ENCODE measurements at places on chromosomes 7 and 10. TPM values are rescaled to one million over a fixed set of nuclear protein-coding genes. Genes with fewer than 3 reads are reported as not detected.
A peak's percentile ranks its signal among the peaks of the same experiment; 100 is the strongest.

DNA sequence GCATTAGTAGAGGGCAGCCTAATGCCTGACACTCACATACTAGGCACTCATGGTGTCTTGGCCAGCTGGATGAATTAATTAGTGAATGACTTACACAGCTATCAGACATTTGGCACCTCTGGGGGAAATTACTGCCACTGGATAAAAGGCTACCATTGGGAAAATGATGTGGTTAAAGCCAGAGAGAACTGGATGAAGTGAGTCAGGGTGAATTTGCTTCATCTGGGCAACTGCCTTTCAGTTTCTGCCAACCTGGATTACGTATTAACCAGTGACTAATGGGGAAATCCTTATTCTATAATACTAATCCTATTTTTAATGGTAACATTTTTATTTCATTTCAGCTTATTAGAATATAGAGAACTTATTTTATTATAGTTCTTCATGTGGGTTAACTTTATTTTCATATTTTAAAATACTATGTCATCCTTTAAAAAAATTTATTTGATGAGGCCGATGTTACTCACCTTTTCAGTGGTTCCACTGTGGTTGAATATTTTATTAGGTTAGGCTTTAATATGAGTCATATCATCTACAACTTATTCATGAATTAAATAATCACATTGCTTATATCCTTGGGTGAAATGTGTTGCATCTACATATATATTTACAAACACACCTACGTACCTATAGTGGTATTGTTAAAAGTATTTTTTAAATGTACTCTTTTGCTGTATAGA is 85.6 kb upstream of the CAPZA2 start:
- H3K27ac ChIP-seq = no peak overlapping the region
- no peak overlapping the region for H3K4me3 ChIP-seq

Gene DKK1
- not detected for total RNA-seq

Gene PTTG1IP2
- total RNA-seq = not detected

DNA sequence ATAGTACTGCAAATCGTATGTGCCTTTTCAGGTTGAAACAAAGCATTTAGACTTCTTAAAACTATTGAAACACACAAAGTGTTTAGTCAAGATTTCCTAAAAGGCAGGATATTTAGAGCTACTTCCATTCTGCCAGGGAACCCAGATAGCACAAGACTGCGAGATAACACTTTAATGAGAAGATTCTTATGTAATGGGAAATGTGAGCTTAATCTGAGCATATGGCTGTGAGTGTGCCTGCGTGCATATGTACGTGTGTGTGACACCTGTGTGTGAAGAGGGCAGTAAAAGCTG is 14.3 kb upstream of the JCAD start:
- no peak for DNase-seq
- H3K4me1 ChIP-seq = no peaks in the 10 kb centered on the region
- H3K27ac ChIP-seq = no peak overlapping the region
- H3K27me3 ChIP-seq = peaks cover 21% of the 10 kb centered on the region
- no peaks in the 10 kb centered on the region for H3K36me3 ChIP-seq

DNA sequence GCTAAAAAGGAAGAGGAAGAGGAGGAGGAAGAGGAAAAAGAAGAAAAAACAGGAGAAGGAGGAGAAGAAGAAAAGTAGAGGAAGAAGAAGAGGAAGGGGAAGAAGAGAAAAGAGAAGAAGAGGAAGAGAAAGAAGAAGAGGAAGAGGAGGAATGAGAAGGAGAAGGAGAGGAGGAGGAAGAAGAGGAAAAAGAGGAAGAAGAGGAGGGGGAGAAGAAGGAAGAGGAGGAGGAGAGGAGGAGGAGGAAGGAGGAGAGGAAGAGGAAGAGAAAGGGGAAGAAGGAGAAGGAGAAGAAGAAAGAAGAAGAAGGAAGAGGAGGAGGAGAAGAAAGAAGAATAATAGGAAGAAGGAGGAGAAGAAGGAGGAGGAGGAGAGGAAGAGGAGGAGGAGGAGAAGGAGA is 96.4 kb upstream of the GNA12 start:
- H3K27ac ChIP-seq = peak overlapping the region; percentile 76
- no peak overlapping the region for H3K4me3 ChIP-seq
- no peak for DNase-seq
- no peaks in the 10 kb centered on the region for H3K27me3 ChIP-seq

Measured in activated CD4-positive, alpha-beta memory T cell treated with anti-CD3 and anti-CD28 coated beads for 36 hours (primary cell).